Fibroblast of skin of back (primary cell): ENCODE measurements at places on chromosomes 1 and 21.
A peak's percentile ranks its signal among the peaks of the same experiment; 100 is the strongest.

- peak; percentile 77 for DNase-seq
Observed at GRCh38 chr21:46097336-46098293, at the start of gene COL6A2. Gene COL6A2, plus strand, starts transcription at chr21:46098112.

- DNase-seq, result peak; percentile 73
Observed at GRCh38 chr1:18875107-18875795, 15.8 kb upstream of the TAS1R2 start.

GRCh38 chr1:226551299-226551698 is 2.7 kb downstream of the STUM start:
- no peak for DNase-seq

DNA sequence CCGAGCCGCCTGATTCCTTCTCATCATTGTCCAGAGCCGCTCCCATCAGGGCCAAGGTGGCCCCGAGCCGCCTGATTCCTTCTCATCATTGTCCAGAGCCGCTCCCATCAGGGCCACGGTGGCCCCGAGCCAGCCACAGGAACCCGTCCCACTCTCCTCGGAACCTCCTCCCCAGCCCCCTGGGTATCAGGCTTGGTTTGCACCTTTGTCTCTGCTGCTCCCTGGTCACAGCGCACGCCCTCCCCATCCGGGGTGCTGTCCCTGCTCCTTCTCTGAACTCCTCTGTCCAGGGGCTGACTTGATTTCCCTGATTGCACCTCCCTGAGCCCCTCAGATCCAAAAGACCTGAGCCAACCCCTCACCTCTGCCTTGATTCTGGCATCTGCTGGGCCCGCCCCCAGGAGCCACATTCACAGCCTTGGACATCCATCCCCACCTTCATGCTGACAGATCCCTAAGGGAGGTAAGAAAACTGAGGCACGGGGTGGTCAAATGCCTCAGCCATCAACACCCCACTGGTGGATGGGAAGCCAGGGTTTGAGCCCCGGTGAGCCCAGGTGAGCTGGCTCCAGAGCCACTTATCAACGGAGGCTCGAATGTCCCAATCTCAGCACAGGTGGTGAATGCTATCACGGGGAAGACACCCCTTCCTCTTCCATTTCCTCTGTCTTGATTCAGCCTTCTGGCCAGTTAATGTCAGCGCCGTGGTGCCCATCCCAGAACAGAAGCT is 25.6 kb upstream of the COL18A1 start:
- DNase-seq, result no peak

DNA sequence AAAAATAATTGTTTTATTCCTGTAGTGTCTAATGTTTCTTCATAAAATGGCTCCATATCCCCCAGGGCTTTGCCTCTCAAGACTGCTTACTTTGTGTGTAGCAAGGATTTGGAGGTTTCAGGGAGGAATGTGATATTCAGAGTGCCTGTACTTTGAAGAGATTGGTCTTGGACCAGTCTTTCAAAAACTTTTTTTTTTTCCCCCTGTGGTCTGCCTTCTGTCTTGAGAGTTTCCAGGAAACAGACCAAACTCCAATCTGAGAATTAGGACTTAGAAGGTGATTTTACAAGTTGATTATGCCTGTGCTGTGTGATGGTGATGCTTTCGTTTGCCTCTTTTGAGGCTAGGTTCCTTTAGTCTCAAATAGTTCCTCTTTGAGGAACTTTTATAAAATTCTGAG is 25.9 kb downstream of the GABPA start:
- no peak for DNase-seq

- no peak for DNase-seq
Observed at GRCh38 chr1:51172811-51173210, 63.3 kb upstream of the RNF11 start.

GRCh38 chr1:184698969-184699368 is 55.7 kb downstream of the EDEM3 start:
- no peak for DNase-seq

DNA sequence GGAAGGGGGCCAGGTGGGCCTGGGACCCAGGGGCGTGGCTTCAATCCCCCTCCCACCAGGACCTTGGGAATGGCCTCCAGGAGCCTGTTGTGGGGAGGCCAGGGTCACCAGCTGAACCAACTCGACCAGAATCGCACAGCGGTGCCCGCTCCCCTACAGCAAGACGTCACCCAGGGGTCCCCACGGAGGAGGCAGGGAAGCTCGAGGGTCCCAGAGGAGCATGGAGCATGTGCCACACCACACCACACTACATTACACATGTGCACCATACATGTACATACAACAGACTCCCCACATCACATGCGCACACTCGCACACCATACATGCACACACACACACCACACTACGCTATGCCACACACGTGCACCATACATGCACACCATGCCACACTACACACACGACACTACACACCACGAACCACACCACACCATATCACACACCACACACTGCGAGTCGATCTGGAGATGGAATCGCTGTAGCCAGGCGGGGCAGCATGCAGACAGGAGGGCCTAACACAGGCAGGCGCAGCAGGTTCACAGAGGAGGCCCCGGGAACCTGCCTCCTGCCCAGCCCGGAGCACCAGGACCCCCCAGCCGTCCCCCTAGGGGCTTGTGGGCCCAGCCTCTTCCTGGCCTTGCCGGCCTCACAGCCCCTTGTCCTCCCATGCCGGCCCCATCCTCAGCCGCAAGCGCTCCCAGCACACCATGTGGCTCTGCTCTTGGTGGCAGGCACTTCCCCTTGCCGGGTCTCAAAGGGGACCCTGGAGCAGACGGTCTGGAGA is 596 bp downstream of the ITGB2 start:
- DNase-seq, result no peak
